Mesothelial cell of epicardium (in vitro differentiated cells): ENCODE measurements at places on chromosomes 6 and 20. TPM values are rescaled to one million over a fixed set of nuclear protein-coding genes. Genes with fewer than 3 reads are reported as not detected.
A peak's percentile ranks its signal among the peaks of the same experiment; 100 is the strongest.

GRCh38 chr6:168404560-168404959, 36.4 kb upstream of the SMOC2 start:
- H3K4me1 ChIP-seq: no peaks in the 10 kb centered on the region
- H3K36me3 ChIP-seq: no peaks in the 10 kb centered on the region

Gene TMEM217
- 1.5 to 2.7 TPM (median 2.0 TPM) in 3 replicates for total RNA-seq

GRCh38 chr6:3621411-3621810, 130.1 kb downstream of the PXDC1 start:
- H3K4me3 ChIP-seq: no peak overlapping the region
- no peak overlapping the region for H3K27ac ChIP-seq
- H3K4me1 ChIP-seq: peaks cover 6% of the 10 kb centered on the region
- H3K27me3 ChIP-seq: peaks cover 7% of the 10 kb centered on the region
- H3K36me3 ChIP-seq: no peaks in the 10 kb centered on the region

DNA sequence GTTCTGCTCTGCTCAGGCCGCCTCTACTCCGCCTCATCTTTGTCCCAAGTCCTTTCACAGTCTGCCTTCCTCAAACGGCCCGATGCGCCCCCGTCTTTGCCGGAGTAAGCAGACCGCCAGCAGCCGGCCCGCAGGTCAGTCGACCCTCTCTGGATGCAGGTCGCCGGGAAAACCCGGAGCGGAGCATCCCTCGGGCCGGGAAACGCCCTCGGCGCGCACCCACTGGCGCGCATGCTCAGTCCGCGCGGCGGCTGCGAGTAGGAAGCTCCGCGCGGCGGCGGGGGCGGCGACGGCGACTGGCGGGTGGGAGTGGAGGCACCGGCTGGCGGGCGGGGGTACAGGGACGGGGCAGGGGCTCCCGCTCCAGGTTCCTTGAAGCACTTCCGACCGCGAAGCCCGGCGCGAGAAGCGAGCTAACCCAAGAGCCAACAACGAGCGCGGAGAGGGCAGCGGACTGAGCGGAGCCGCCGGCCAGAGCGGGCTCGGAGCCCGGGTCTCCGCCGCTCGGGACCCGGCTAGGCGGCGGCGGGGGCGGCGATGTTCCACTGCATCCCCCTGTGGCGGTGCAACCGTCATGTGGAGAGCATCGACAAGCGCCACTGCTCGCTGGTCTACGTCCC, at the start of gene LRRC1:
LRRC1 (plus strand) TSS at position 286 of the 620 bp plus-strand sequence; CDS start at position 538, 252 bp downstream.
- peak within 1 kb of the TSS; percentile 93 for H3K4me3 ChIP-seq
- peaks cover 42% of the 10 kb centered on the region for H3K4me1 ChIP-seq
- peaks cover 6% of the 10 kb centered on the region for H3K36me3 ChIP-seq
- no peaks in the 10 kb centered on the region for H3K27me3 ChIP-seq

Gene ZNF335
- total RNA-seq: 31.1 to 33.5 TPM (median 31.6 TPM) in 3 replicates

DNA sequence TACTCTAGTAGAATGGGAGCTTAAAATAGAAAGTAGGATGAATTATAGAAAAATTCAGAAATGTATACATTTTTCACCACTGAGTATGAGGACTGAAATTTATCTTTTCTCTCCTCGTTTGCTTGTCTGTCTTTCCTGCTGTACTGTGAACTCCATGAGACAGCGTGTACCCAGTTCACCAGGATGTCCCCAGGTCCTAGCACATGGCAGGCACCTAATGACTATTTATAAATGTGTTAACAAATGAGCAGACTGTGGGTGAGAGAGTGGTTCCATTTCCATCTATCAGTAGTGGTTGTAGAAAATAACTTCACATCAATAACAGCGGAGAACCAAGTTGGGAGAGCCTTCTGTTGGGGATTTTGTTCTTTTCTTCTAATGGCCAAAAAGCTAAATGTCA, 106.3 kb downstream of the NUS1 start:
- DNase-seq: no peak
- H3K4me1 ChIP-seq: no peaks in the 10 kb centered on the region
- H3K4me3 ChIP-seq: no peak overlapping the region

GRCh38 chr6:149941583-149942460, at the start of gene ULBP2:
Gene ULBP2, plus strand, starts transcription at chr6:149942014. Its CDS starts 59 bp downstream, at chr6:149942073.
- peaks cover 91% of the 10 kb centered on the region for H3K27me3 ChIP-seq
- DNase-seq: no peak
- peak within 1 kb of the TSS; percentile 80 for H3K4me3 ChIP-seq
- no peaks in the 10 kb centered on the region for H3K36me3 ChIP-seq

DNA sequence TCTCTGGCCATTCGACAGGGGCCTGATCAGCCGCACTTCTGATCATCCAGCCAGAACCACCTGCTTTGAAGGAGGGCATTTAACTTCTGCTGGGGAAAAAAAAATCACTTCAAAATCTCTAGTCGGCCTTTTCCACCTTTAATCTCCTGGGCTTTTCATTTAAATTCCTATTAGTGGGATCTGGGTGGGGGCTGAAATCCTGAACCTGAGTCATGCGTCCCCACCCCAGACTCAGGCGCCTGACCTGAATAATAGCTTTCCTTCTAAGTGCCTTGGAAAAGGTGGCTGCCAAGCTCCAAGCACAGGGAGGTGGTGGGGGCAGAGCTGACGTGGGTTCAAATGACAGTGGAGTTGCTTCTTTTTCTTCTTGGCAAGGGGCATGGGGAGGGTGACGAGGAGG, 246.0 kb upstream of the EXOC2 start:
- H3K4me1 ChIP-seq: no peaks in the 10 kb centered on the region
- no peaks in the 10 kb centered on the region for H3K36me3 ChIP-seq
- H3K27me3 ChIP-seq: peaks cover 59% of the 10 kb centered on the region
- no peak for DNase-seq
- no peak overlapping the region for H3K4me3 ChIP-seq

Gene GHRH
- total RNA-seq: not detected in 3 replicates

Gene PCK1
- not detected in 3 replicates for total RNA-seq

Gene IRF4
- 0.11 TPM in 1 of 3 replicates, not detected in the others for total RNA-seq

Gene LY86
- not detected in 3 replicates for total RNA-seq

Gene CDC25B
- total RNA-seq: 29.4 to 33.9 TPM (median 29.6 TPM) in 3 replicates

Gene SNAP25
- total RNA-seq: 4.8 to 5.2 TPM (median 5.0 TPM) in 3 replicates

Gene BTN1A1
- total RNA-seq: 0.09 to 0.11 TPM in 2 of 3 replicates, not detected in the other

DNA sequence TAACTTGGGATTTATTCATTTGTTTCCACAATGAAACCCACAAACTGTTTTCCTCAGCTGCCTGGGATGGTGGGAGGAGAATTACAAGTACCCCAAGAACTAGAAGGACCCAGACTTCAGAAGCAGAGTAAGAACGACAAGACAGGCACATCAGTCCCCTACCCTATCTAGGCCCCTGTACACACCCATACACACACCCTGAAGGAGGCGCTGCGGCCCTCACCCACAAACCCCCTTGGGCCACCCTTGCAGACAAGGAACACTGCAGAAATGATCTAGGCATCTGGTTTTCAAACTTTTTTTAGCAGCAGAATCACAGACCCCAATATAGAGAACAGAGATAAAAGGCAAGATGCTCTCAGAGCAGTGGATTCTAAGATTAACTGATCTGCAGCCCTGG, 55.0 kb downstream of the TRERF1 start:
- H3K4me1 ChIP-seq: no peaks in the 10 kb centered on the region
- H3K27me3 ChIP-seq: no peaks in the 10 kb centered on the region
- no peak for DNase-seq
- H3K36me3 ChIP-seq: no peaks in the 10 kb centered on the region
- H3K27ac ChIP-seq: no peak overlapping the region

Gene ZNF337
- total RNA-seq: 23.9 to 27.1 TPM (median 25.5 TPM) in 3 replicates

Gene HLA-C
- total RNA-seq: 121 to 132 TPM (median 125 TPM) in 3 replicates

DNA sequence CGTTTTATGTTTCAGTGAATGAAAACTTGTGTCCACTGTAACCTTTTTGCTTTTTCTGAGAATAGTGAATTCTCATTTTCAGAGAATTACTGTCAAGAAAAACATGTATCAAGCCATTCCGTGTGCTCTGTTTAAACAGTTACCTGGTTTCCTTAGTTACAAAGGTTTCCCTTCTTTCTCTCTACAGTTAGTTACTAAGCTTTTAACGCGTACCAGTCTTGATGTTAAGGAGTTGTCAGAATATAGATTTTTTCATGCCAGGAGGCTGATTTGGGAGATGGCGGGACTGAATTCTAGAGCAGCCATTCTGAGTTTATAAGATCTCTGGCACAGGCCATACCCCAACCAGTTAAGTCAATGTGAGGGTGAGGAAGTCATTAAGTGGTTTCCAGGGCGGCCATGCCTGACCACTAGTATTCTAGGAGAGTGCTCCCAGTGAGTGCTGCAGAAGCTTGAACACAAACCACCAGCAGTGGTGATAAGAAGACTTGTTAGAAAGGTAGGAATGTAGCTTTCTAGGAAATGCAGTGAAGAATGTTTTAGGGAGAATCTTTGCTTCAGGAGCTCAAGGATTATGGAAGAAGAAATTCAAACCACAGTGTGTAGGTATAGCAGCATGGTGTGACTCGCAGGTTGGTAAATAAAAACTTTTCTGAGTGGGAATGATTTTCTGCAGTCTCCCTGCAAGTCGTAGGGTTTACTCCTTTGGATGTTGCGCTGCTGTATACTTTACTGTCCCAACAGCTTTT, 112.9 kb downstream of the JARID2 start:
- no peak overlapping the region for H3K27ac ChIP-seq
- H3K4me3 ChIP-seq: no peak overlapping the region
- H3K4me1 ChIP-seq: peaks cover 23% of the 10 kb centered on the region
- H3K27me3 ChIP-seq: no peaks in the 10 kb centered on the region

Gene MAFB
- total RNA-seq: 10.8 to 11.5 TPM (median 11.1 TPM) in 3 replicates

GRCh38 chr6:133340557-133340956, 99.4 kb downstream of the EYA4 start:
- no peaks in the 10 kb centered on the region for H3K36me3 ChIP-seq
- H3K4me1 ChIP-seq: peaks cover 2% of the 10 kb centered on the region
- no peaks in the 10 kb centered on the region for H3K27me3 ChIP-seq
- H3K4me3 ChIP-seq: no peak overlapping the region
- DNase-seq: no peak

DNA sequence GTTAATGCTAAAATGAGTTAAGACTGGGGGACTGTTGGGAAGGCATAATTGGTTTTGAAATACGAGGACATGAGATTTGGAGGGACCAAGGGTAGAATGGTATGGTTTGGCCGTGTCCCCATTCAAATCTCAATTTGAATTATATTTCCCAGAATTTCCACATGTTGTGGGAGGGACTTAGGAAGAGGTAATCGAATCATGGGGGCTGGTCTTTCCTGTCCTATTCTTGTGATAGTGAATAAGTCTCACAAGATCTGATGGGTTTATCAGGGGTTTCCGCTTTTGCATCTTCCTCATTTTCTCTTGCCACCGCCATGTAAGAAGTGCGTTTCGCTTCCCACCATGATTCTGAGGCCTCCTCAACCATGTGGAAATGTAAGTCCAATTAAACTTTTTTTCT, 12.7 kb downstream of the ZBTB9 start:
- no peak overlapping the region for H3K27ac ChIP-seq
- peaks cover 15% of the 10 kb centered on the region for H3K27me3 ChIP-seq
- H3K4me1 ChIP-seq: no peaks in the 10 kb centered on the region
- no peak overlapping the region for H3K4me3 ChIP-seq
- no peak for DNase-seq

- no peak for DNase-seq
- no peaks in the 10 kb centered on the region for H3K36me3 ChIP-seq
- H3K27me3 ChIP-seq: no peaks in the 10 kb centered on the region
- peaks cover 27% of the 10 kb centered on the region for H3K4me1 ChIP-seq
- H3K27ac ChIP-seq: no peak overlapping the region
- no peak overlapping the region for H3K4me3 ChIP-seq
These were observed 37.2 kb downstream of the EDN1 start for GRCh38 chr6:12327391-12327790.

- peaks cover 2% of the 10 kb centered on the region for H3K27me3 ChIP-seq
- H3K4me3 ChIP-seq: no peak overlapping the region
- no peak for DNase-seq
- H3K36me3 ChIP-seq: no peaks in the 10 kb centered on the region
- H3K4me1 ChIP-seq: peaks cover 14% of the 10 kb centered on the region
These were observed 526.6 kb upstream of the JARID2 start for GRCh38 chr6:14719270-14719669.

GRCh38 chr6:42751055-42751454, 5.2 kb upstream of the TBCC start:
- H3K4me3 ChIP-seq: no peak overlapping the region
- peaks cover 3% of the 10 kb centered on the region for H3K36me3 ChIP-seq
- H3K4me1 ChIP-seq: peaks cover 23% of the 10 kb centered on the region
